ENCODE measurements at places on chromosomes 11 and 22.

DNA sequence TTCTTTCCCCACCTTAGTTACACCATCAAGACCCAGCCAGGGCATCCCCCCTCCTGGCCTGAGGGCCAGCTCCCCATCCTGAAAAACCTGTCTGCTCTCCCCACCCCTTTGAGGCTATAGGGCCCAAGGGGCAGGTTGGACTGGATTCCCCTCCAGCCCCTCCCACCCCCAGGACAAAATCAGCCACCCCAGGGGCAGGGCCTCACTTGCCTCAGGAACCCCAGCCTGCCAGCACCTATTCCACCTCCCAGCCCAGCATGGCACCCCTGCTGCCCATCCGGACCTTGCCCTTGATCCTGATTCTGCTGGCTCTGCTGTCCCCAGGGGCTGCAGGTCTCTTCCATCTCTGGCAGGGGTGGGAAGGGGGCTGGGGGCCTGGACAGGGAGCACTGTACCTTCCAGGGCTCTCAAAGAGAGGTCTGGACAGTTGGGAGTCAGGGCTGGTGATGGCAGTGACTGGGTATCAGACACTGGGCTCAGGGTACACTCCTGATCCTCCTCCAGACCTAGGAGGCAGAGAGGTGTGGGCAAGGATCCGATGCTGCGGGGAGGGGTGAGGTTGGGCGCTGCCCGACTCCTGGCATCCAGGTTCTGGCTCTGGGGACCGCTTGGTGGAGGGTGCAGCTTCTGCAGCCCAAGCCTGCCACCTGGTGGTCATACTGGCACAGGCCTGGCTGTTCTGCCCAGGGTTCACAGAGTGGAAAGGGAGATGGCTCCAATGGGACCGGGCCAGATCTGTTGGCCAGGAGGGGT, at the start of gene UPK2:
Gene UPK2 (plus strand): TSS at position 205 of the 753 bp plus-strand sequence. CDS start 53 bp downstream, at position 258.
- DNase-seq = peak; percentile 93

GRCh38 chr22:23061471-23062280, 8.6 kb upstream of the GNAZ start:
- DNase-seq = peak; percentile 10

- no peak for DNase-seq
Measured at GRCh38 chr11:32891657-32892354, 805 bp upstream of the QSER1 start.

DNA sequence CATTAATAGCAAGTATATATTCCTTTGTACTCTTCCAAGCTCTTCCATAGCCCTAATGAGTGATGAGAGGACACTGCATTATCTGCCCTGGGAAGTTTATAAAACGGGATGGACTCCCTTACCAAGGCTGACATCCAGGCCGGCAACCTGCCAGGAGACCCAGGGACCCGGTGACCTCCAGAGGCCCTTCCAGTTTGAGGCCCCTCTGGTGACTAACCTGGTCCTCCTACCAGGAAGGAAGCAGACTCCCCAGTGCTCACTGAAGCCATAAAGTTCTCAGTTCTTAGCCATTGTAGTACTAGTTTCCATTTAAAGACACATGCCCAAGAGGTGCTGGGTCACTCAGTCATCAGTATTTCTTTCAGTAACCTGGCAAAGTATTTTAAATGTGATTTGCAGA, 345.4 kb downstream of the TENM4 start:
- DNase-seq = no peak

DNA sequence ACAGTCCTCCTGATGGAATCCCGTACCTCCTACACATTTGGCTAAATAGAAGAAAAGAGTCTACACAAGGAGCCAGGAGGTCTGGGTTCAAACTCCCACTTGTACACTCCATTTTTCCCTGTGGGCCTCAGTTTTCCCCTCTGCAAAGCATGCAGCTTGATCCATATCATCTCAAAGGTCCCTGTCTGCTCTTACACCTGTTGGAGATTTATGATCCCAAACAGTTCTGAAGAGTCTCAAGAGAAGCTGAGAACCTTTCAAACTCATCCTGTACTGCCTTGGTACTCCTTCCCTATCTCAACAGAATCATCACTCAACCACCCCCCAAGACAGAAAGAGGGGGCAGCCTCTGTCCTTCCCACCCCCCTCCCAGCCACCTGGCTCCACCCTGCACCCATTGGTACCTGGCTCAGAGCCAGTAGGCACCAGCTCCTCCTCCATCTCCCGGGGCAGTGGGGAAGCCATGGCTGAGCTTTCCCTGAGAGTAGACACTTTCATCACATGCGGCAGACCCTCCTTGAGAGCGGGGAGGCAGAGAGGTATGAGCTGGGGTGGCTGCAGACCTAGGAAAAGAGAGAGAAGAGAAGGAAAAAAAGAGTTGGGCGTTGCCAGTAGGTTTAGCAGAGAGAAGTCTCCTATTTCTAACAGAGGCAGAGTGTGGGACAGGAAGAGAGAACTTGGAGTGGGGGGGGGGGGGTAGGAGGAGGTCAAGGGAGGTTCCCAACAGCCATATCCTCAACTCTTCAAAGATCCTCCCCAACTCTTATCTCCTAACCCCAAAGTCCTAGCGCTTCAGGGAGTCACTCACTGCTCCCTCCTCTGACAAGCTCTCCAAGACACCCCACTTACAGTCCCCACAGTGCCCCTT, 3.1 kb downstream of the TNKS1BP1 start:
- no peak for DNase-seq

DNA sequence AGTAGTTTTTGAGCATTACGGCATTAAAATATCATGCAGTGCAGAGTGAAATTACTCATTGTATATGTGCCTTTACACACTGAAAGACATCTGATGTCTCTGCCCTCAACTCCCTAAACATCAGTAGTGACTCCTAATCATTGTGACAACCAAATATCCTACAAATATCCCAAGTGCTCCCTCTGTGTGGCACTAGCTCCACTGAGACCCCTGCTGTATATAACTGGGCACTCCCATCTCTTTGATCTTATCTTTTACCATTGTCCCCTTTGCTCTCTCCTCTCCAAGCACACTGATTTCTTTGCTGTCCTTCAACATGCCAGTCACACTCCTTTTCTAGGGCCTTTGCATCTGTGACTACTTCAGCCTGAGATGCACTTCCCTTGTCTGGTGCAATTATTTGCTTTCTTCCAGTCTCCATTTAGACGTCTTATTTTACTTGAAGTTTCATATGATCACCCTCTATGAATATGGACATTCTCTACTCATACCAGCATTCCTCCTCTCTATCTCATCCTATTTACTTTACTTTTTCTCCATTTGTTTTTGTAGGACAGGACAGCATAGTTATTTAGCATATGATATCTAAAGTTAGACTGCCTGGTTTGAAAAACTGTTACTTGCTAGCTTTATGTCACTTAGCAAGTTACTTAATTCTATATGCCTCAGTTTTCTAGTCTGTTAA, 2.4 kb downstream of the SLC5A12 start:
- no peak for DNase-seq

GRCh38 chr11:47551086-47551485, 1.8 kb downstream of the CELF1 start:
- no peak for DNase-seq

DNA sequence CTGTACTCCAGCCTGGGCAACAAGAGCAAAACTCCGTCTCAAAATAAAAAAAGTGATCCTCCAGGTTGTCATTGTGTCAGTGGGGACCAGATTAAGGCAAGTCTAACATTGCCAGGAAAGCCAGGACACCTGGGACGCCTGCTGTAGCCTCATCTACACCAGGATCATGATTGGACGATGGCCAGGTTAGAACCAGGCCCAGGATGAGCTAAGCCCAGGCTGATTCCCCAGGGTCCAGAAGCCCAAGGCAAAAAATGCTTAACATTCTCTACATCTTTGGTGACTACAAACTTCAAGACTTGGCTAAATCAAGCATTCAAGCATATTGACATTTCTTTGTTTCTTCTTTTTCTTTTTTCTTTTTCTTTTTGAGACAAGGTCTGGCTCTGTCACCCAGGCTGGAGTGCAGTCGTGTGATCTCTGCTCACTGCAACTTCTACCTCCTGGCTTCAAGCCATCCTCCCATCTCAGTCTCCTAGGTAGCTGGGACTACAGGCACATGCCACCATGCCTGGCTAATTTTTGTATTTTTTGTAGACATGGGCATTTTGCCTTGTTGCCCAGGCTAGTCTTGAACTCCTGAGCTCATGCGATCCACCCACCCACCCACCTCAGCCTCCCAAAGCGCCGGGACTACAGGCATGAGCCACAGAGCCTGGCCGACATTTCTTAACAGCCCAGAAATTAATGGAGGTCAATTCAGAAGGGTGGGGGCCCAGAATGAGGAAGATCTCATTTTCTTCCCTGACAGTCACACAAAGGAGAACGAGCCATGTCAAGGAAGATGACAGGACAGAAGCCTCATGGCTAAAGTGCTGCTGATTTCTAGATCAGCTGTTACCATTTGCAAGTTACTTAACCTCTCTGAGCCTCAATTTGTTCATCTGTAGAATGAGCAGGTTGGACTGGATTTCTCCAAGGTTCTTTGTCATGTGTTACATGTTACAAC, 12.5 kb upstream of the PTPRJ start:
- DNase-seq = peak; percentile 41

DNA sequence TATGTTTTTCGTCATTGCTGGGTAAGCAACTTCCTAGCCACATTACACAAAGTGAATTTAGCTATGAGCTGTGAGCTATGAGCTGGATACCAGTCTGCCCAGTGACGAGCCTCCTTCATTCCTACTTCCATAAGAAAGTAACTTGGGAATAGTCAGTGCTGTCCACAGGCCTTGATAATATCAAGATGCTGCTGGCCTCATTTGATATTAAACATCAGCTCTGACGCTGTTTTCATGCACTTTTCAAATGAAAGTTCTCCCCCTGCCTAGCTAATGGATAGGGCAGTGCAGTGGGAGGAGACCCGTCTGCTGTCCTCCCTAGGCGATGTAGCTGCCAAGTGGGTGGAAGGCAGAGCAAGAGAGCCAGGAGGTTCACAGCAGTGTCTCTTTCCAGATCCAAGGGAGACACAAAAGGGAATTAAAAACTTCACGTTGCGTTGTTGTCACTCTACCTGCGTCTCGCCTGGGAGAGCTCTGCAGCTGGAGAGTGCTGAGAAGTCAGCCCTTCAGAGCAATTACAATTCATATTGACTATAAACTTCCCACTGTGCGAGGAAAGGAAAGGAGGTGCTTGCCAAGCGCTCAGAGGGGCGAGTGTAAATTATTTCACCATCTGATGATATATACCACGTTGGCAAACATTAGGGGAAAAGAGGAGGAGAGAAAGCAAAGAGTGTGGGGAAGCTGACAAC, 861.4 kb downstream of the NTM start:
- no peak for DNase-seq

- DNase-seq = no peak
Measured at GRCh38 chr11:110850846-110851245, 138.6 kb upstream of the ARHGAP20 start.

GRCh38 chr11:41459465-41460401, at the start of gene LRRC4C:
Gene LRRC4C, minus strand, starts transcription at chr11:41459652.
- DNase-seq = no peak

DNA sequence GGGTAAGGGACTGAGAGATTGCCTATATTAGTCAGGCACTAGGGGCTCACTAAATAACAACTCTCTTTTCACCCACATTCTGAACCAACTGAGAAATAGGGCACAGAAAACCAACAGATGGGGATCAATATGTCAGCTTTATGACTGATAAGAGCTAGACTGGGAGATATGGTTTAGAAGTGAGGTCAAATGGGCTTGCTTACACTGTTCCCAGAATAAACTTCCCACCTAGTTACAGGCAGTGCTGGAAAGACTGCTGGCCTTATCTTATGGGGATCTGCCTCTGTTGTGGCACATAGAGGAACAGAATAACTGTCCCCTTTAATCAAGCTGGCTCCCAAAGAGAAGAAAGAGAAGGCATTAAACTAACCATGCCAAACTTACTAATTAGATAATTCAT, 10.6 kb upstream of the RRAS2 start:
- no peak for DNase-seq

DNA sequence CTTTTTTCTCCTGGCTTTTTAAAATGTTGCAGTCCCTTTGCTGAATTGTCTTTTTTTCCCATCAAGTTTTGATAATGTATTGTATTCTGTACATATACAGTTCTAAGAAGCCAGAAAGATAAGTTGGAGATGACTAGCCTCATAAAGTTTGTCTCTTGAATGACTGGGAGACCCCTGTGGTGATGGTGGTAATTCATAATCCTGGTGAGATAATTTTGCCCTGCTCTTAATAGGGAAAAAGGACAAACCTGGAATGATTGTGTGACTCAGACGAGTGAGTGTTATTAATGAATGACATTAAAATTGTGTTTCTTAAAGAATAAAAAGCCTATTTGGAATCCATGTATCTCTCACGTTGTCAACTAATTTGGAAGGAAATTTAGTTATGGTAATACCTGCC, 1.2 kb downstream of the HIKESHI start:
- DNase-seq = no peak

- no peak for DNase-seq
Measured at GRCh38 chr11:134794192-134794591, 382.1 kb upstream of the B3GAT1 start.

GRCh38 chr22:50577987-50578775, at the start of gene CPT1B:
Gene CPT1B, minus strand, starts transcription at chr22:50578427. Its CDS starts 512 bp downstream, at chr22:50577915.
- DNase-seq = peak; percentile 27

DNA sequence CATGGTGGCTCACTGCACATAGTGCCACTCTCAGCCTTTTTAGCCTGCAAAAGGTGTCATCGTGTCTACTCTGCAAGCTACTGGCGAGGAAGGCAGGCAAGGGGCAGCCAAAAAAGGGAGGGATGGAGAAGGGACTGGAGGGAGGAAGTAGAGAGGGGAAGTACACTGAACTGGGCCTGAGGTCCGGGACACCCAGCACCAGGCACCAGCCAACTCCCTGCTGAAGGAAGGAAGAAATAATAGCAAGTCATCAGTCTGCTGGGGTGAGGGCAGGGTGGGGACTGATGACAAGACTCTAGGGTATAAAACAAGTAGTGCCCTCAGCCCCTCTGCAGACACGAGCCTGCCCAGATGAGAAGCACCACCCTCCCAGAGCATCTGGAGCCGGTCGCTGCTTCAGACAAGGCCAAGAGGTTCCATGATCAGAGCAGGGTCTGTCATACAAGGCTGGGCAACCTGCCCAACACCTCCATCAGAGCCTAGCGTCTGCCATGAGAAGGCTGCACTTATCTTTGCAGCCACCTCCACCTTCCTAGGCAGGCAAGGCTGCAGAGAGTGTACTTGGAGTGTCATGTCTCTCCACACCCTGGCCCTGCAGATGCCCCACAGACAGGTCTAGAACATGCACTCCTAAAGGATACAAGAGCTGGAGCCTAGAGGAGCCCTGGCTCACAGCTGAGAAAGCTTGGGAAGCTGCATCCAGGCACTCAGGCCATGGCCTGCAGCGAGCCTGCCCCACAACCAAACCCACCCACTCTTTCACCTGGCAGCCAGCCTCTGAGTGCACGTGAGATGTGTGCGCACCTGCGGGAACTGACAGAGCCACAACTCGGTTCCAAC, 9.0 kb upstream of the COMT start:
- no peak for DNase-seq

DNA sequence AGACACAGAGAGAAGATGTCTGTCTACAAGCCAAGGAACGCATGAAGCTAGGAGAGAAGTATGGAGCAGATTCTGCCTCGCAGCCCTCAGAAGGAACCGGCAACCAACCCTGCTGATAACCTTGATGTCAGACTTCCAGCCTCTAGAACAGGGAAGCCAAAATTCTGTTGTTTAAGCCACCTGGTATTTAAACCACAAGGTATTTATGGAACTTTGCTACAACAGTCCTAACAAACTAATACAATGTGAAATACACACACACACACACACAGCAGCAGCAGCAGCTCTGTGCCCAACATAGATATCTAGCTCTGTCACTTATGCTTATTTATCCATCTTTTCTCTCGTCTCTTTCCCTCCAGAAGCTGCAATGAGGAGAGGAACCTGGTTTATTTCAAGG, 400.0 kb downstream of the ETS1 start:
- DNase-seq = no peak
